ENCODE measurements at places on chromosomes 2 and 18. TPM values are rescaled to one million over a fixed set of nuclear protein-coding genes. Genes with fewer than 3 reads are reported as not detected.

GRCh38 chr2:4964579-4964978, 727.6 kb upstream of the SOX11 start:
- DNase-seq, result no peak

DNA sequence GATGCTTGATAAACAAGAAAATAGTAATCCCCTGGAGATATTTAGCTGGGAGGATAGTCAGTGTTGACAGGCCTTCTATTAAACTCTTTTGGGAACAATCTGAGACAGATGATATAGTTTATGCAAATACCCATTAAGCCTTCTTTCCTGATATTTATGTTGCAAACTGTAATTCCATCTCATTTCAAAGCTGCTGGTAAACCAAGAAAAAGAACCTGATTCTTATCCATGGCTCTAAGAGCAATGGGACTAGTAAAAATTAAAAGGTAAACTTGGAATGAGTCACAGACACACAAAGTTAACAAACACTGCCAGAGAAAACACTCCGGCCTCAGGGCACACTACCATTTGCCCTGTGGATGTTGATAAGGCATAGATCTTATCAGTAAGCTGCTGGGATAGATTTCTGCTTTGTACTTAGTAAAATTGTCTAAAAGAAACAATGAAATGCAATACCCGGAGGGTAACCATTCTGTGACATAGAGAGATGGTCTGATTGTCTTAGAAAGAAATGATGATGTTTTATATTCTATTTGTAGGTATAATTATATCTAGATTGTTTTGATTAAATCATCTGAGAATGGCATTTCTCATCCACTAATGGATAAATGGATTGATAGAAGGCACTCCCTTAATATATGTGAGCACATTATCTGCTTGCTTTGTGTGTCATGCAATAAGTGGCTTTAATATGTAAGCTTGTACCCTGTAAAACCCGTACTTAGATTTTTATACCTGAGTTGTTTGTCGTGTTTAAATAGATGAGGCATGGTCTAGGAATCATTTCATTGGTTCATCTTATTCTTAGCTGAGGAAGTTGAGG, 13.2 kb downstream of the GALR1 start:
- no peak for DNase-seq

DNA sequence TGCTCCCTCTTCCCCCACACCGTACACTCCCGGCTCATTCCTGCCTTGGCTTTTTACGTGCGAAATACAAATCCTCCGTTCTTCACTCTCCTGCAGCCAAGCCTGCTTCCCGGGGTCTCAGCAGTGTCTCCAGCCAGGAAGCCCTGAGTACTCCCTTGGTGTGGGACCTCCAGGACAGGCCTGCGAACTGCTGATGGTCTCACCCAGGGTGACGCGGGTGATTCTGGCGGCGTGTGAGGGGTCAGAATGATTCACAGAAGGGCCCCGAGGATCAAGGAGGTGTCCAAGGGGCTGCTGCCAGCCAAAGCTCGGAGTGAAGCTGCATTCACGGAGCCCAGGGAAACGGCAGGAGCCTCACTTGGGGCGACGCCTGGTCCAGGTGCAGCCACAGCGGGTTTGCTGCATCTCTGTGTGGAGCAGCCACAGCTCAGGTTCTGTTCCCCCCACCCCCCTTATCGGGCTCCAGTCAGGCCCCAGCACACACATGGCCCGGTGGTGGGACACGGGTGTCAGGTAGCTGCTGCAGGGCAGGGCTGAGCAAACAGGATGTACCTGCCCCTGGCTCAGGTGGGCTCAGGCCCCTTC, 337.7 kb upstream of the MYT1L start:
- DNase-seq, result no peak

DNA sequence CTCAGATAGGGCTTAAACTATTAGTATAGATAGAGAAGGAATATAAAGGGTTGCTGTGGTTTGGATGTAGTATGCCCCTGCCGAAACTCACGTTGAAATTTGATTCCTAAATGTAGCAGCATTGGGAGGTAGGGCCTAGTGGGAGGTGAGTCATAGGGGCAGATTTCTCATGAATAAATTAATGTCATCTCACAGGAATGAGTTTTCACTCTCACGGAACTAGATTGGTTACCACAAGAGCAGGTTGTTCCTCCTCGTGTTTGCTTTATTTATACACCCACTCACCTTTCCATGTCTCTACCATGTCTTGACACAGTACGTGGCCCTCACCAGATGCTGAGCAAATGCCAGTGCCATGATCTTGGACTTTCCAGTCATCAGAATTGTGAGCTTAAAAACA, 218.2 kb downstream of the RBM43 start:
- no peak for DNase-seq

GRCh38 chr2:46909771-46910419, 5.7 kb downstream of the MCFD2 start:
- DNase-seq, result peak; percentile 52

- DNase-seq, result no peak
Measured at GRCh38 chr18:41466436-41467160, 488.4 kb upstream of the PIK3C3 start.

- no peak for DNase-seq
Measured at GRCh38 chr18:8252371-8252770, 356.9 kb upstream of the RAB12 start.

- DNase-seq, result no peak
Measured at GRCh38 chr2:173855661-173856060, 109.5 kb downstream of the SP3 start.

GRCh38 chr2:47656715-47657600, 126.0 kb upstream of the MSH6 start:
- no peak for DNase-seq

ARHGAP15 gene
- total RNA-seq, result 47.0 TPM

NTSR2 gene
- not detected for total RNA-seq

DNA sequence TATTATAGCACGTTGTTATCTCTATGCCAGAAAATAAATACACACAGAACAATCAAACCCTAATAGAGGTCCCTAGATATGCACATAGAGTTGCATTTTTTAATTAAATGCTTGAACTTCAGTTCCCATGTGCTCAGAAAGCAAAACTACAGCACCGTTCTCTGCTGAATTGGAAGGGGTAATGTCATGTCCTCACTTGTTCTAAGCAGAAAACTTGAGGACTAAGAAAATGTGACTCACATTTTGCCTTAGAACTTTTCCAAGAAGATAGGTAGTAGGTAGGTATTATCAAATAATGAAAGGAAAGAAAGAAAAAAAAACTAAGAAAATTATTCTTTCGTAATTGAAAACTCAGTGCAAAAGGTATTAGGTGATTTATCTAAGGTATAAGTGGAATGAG, 607.3 kb downstream of the ERBB4 start:
- no peak for DNase-seq

RPRM gene
- total RNA-seq, result 0.14 TPM

- no peak for DNase-seq
Measured at GRCh38 chr2:204665207-204665606, 119.9 kb downstream of the PARD3B start.

CCDC121 gene
- total RNA-seq, result 0.68 TPM

MIB1 gene
- 27.9 TPM for total RNA-seq

DNA sequence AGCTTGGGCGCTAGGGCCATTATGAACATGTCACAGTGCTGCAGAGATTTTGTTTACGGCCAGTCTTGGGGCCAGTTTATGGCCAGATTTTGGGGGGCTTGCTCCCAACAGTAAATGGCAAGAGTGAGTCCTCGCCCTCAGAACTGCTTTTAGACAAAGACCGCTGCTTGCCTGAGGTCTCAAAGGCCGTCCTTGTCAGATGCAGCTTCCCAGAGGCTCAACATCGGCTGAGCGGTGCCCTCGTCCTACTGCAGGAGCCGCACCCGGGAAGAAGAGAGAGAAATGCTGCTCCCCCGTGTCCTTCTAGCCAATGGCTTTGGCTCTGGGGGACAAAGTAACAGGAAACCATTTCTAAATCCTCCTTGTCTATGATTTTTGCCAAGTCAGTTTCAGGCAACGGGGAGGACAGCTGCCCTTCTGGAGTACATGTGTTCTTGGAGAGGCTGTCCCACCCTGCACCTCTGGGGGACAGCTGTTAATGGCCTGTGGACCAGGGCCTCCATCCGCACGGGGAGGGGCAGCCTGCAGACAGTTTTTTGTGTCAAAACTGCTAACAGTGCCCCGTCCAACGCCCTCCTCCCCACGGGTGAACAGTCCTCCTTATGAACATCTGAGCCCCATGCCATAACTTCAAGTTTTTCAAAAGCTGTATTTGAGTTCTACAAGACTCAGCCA, 66.1 kb downstream of the C18orf63 start:
- DNase-seq, result no peak

ITPRID2 gene
- 49.4 TPM for total RNA-seq

DNA sequence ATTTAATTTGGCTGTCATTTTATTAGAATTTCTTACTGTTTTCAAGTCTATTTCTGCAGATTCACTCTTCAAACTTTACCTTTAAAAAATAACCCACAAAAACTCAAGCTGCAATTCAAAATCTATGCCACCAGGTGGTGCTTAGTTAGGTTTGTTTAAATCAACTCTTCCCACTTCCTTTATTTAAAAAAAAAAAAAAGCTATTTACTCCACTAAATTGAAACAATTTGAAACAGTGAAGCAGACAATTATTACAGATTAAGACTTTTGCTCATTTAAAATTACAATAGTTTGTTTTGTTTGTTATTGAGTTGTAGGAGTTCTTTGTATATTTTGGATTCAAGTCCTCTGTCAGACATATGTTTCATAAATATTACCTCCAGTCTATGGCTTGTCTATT, 300.0 kb downstream of the PDE11A start:
- no peak for DNase-seq

SULT1C2 gene
- total RNA-seq, result not detected

RBFA gene
- total RNA-seq, result 53.0 TPM

GRCh38 chr2:78127424-78127823, 605.2 kb upstream of the LRRTM4 start:
- DNase-seq, result no peak

- DNase-seq, result no peak
Measured at GRCh38 chr18:51537487-51537886, 340.0 kb upstream of the MEX3C start.

PLGLB1 gene
- 1.6 TPM for total RNA-seq

DNA sequence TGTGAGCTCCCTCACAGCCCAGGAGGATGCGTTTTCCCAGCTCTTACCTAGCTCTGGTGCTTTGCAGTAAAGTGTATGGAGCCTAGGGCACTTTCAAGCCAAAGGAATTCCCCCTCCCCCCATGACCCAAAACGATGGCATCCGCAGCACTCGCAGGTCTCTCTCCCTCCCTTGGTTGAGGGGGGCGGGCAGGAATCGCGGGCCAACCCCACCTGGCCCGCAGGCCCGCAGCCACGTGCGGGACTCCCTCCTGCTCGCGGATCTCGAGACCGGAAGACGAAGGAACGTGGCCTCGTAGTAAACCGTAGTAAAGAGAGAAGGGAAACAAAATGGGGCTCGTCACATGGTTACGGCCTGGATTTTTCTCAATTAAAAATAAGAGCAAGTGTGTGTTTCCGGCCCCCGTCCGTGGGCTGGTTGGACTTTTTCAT, 8.5 kb downstream of the IRS1 start:
- peak; percentile 59 for DNase-seq

- DNase-seq, result no peak
Measured at GRCh38 chr2:58651930-58652329, 410.8 kb upstream of the FANCL start.

- DNase-seq, result no peak
Measured at GRCh38 chr2:240362216-240362755, 73.2 kb upstream of the GPC1 start.

GRCh38 chr2:1701556-1702185, 42.6 kb downstream of the PXDN start:
- no peak for DNase-seq

- DNase-seq, result no peak
Measured at GRCh38 chr2:43032213-43033015, 194.0 kb downstream of the ZFP36L2 start.

GRCh38 chr2:60079562-60079961, 473.9 kb downstream of the BCL11A start:
- no peak for DNase-seq

CLEC4F gene
- total RNA-seq, result not detected

GAREM1 gene
- total RNA-seq, result not detected

DNA sequence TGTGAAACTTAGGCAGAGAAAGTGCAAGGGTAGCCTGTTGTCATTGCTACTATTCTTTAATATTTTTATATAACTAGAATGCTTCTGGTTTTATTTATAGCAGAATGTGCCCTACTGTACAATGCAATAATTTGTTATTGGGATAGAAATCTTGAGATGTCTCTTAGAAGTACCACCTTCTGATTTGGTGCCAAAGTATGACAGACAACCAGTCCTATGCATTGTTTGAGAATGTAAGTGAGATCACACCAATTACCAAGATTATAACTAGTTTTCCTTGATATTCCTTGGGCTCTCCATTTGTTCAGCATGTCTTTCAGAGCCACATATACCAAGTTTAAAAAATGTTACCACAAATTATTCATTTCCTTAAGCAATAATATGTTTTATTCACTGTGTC, 399.7 kb downstream of the CPS1 start:
- DNase-seq, result no peak

LRATD1 gene
- total RNA-seq, result not detected

DNA sequence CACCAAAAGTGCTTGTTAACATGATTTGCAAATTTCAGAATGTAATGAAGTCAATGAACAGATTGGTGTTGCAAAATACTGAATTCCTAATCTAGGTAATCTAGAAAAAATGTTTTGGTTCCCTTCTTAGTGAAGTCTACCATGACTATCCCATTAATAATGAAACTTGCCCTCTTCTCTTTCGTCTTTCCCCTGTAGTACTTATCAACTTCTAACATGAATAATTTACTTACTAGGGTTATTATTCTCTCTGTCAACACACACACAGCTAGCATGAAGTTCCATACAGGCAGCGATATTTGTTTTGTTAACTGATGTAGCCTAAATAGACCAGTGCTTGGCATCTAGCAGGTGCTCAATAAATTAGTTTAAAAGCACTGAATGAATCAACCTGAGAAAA, 160.2 kb downstream of the NCK2 start:
- DNase-seq, result no peak

GRCh38 chr18:49141491-49141890, 190.7 kb upstream of the SMAD7 start:
- no peak for DNase-seq

DNA sequence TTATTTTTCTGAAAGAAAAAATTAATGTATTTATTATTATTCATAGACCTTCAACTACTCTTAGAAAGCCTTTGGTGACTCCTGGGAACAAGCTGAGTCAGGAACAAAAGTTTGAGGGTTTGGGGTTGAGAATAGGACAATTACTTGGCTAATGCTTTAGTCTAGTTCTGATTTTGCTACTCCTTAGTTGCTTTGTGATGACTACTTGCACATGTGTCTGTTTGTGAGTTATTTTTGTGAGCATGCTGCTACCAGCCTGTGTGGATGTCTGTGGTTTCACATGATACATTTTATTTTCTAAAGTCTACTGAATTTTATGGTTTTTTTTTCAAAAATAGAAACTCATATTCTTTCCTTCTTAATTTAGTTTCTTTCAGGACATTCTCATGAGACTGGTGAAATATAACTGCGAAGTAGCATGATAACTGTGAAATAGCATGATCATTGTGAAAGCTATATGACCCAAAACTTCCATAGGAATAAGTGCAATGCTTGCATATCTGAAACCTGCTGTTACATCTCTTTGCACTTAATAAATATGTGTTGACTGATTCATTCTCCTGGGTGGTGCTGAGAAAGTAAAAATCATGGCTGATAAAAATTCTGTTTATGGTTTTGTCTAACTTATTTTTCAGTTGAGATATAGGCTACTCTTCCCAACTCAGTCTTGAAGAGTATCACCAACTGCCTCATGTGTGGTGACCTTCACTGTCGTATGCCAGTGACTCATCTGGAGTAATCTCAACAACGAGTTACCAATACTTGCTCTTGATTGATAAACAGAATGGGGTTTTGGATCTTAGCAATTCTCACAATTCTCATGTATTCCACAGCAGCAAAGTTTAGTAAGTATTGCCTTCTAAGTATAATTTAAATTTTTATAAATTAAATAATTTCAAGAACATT, 17.9 kb upstream of the IL18R1 start:
- DNase-seq, result no peak
